ENCODE measurements at places on chromosomes 12 and 14. TPM values are rescaled to one million over a fixed set of nuclear protein-coding genes. Genes with fewer than 3 reads are reported as not detected.

- DNase-seq: no peak
These were observed 201.9 kb upstream of the DIO3 start for GRCh38 chr14:101359221-101360053.

The CBLN3 gene
- 9.3 TPM for total RNA-seq

- no peak for DNase-seq
These were observed 22.9 kb upstream of the CTDSP2 start for GRCh38 chr12:57869298-57869926.

The GALNT6 gene
- total RNA-seq: 15.8 TPM

The RNASE7 gene
- total RNA-seq: not detected

- DNase-seq: no peak
These were observed 47.2 kb downstream of the FGD4 start for GRCh38 chr12:32446316-32447119.

- DNase-seq: no peak
These were observed 233.8 kb upstream of the SEL1L start for GRCh38 chr14:81767266-81767995.

GRCh38 chr12:49527361-49528130 is 11.3 kb upstream of the KCNH3 start:
- DNase-seq: no peak

GRCh38 chr14:73381380-73382013 is 76.8 kb downstream of the NUMB start:
- DNase-seq: no peak

DNA sequence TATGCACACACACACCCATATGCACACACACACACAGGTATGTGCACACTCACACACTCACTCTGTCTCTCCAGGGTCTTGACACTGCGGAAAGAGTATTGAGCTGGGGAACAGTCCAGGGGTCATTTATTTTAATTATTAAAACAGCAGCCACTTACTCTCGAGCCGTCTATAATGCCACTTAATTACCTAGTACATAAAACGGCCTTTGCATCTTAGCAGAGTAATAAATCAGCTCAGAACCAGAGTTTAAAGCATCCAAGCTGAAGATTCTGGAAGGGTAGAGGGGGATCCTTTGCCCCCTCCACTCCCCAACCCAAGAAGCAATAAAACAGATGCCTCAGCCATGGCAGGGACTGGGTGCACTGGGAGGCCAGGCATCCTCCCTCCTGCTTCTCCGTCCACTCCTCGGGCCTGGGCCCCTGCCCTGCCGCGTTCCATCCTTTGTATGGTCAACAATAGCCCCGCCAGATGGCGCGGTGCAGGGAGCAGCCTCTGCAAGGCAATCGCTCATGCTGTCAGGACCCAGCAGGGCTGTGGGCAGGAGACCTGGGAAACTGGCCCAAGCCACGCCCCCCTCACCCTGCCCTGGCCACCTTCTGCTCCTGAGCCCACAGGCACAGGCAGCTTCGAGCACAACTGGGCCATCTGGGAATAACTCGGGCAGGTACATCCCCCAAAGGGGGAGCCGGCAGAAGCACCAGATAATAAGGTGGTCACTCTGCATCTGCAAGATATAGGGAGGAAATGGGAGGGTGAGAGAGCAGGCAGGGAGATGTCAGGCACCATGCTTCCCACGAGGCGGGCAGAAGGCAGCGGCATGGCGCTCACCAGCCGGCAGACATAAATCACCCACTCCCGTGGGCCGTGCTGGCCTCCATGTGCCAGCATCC is 40.9 kb downstream of the CCDC85C start:
- DNase-seq: no peak

DNA sequence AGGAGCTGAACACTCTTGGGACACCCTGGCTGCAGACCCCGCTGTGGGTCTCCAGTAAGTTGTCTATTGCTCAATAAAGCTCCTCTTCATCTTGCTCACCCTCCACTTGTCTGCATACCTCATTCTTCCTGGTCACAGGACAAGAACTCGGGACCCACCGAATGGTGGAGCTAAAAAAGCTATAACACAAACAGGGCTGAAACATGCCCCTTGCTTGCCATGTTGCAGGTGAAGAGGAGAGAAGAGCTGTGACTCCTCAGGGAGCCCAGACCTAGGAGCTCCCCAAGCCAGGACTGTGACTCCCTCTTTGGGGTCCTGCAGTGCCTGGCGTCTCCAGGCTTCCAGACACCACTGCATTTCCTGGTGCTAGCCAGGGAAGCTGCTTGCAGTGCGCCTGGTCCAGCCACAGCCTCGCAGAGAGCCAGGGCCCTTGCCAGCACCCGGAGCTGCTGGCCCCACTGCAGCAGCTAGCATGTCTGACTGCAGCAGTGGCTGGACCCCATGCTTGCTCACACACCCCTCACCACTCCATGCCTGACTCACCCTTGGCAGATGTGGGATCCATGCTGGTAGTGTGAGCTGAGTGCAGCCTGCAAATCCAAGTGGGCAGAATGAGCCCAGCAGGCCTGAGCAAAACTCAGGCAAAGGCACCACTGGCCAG is 37.1 kb upstream of the OR5AU1 start:
- no peak for DNase-seq

DNA sequence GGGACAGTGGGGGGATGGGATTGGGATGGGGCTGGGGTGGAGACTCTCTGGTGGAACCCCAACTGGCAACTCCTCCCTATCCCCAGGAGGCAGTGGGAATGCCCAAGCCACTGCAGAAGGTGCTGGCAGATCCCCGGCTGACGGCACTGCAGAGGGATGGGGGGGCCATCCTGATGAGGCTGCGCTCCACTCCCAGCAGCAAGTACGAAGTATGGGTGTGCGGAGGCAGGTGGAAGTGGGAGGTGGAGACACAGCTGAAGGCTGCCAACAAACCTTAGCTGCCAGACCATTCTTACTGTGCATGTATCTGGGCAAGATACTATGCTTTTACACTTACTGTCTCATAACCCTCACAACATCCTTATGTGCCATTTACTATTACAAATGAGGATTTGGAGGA is 8.2 kb downstream of the ARHGEF40 start:
- no peak for DNase-seq

The VRTN gene
- not detected for total RNA-seq

DNA sequence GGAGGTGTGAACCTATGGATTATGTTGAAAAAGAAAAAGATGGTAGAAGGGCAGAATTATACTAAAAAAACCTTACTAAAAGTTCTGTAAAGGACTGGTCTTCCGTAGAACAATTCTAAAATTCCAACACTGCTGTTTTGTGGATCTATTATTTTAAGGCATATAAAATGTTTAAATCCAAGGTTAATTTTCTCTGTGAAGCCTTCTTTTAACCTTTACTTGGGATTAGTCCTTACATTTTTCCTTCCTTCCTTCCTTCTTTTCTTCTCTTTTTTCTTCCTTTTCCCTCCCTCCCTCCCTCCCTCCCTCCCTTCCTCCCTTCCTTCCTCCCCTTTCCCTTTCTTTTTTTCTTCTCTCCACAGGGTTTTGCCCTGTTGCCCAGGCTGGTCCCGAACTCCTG is 4.9 kb upstream of the GTSF1 start:
- DNase-seq: no peak

- DNase-seq: no peak
These were observed 73.0 kb downstream of the DNAI7 start for GRCh38 chr12:25121916-25122315.

GRCh38 chr12:34396861-34397590 is 374.7 kb downstream of the ALG10 start:
- DNase-seq: peak; percentile 4

- DNase-seq: no peak
These were observed 21.4 kb upstream of the IGF1 start for GRCh38 chr12:102501773-102502172.

- no peak for DNase-seq
These were observed 681.4 kb upstream of the FBXO33 start for GRCh38 chr14:40113671-40114070.

DNA sequence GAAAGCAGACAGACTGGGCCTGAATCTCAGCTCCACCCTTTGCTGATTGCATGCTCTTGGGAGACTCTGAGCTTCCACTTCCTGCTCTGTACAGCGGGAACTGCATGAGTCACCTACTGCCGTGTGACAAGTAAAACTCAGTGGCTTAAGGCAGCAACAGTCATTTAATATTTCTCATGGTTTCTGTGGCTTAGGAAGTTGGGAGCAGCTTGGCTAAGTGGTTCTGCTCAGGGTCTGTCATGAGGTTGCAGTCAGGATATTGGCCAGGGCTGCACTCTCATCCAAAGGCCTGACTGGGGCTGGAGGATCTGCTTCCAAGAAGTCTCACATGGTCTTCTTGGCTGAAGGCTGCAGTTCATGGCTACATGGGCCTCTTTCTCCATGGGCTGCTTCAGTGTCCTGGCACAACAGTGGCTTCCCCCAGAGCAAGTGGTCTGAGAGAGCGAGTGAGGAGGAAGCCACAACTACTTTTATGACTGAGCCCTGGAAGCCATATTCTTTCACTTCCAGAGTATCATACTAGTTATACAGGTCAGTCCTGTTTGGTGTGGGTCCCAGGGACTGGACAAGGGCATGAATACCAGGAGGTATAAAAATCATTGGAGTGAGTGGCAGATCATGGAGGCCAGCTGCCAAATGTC is 49.7 kb downstream of the FAM222A start:
- peak; percentile 38 for DNase-seq

DNA sequence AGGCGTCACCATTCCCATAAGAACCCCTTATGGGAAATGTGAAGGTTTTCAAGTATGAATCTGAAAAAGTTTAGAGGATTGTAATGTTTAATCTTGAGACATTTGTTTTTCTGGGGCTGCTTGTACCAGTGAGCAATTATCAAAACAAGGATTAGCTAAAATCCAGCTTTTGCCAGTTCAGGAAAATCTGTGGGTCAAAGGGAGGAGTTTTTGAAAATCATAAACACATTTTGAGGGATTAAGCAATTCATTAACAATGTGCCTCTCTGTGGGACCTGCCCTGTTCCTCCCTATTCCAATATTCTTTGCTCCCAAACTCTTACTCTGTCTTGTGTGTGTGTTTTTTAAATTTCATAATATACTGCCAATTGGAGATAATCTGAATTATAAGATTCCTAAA is 11.7 kb upstream of the DAAM1 start:
- DNase-seq: no peak

GRCh38 chr14:64221391-64222003 is 72.7 kb downstream of the ESR2 start:
- DNase-seq: no peak

The LRIG3 gene
- total RNA-seq: 0.19 TPM

The LUM gene
- total RNA-seq: not detected

- no peak for DNase-seq
These were observed 100.1 kb upstream of the DIO3 start for GRCh38 chr14:101460986-101461750.

GRCh38 chr12:127592245-127592644 is 674.7 kb upstream of the TMEM132C start:
- no peak for DNase-seq

DNA sequence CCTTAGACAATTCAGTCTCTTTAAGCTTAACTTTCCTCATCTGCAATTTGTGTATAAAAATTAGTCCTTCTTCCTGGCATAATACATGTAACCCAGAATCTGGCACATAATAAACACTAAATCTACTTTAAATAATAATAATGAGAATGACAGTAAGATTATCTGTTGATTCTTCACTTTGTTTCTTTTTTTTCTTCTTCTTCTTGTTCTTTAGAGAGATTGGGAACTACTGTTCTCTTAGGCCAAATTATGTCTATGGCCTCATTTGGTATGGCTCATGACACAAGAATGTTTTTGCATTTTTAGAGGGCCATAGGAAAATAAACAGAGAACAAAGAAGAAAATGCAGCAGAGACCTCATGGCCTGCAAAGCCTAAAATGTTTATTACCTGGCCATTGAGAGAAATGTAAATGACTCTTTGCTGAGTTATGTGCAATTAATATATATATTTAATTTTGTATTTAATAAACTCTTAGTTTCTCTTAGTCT is 275.8 kb downstream of the SLC6A15 start:
- DNase-seq: no peak

GRCh38 chr12:7107636-7108002 is 1.4 kb downstream of the C1RL start:
- no peak for DNase-seq

DNA sequence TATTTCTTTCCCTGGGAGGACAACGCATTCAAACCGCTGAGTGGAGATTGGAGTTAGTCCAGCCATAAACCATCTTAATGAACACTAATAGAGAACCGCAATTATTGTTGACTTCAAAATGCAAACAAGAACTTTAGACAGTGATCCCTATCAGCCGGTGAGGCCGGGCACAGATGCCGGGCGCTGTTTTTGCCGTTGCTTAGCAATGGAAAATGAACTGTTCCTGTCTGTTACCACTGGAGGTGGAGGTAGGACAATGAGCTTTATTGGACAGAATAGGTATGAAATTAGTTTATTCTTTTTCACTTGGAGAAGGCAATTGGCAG is 216.8 kb downstream of the TTC8 start:
- no peak for DNase-seq

DNA sequence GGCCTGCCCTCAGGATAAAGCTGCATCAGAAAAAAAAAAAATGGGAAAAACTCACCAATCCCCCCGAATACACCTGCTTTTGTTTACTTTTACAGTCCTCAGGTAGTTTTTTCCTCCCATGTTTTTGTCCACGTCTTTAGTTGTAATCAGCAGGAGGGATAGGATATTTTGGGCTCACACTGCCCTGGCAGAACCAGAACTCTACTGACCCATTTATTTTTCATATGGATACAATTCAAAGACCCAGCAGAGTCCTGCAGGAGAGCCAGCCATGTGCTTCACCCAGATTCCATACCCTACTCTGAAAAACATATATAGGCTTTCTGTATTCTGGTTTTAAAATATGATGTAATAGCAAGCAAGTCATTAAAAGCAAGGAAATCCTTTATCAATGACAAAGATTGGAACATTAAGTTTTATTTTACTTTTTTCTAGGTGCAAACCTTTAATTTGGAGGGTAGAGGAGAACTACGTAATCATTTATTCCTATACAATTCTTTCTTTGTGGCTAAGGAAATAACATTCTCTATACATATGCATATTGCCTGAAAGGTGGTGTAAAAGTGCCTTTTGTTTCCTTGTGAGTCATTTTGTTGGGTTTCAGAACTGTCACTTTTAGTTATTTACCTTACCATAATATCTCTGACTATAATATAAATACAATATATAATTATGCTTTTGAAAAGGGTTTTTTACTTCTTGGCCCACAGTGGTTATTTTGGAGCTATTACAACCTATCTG is 19.1 kb downstream of the DACT1 start:
- DNase-seq: no peak

GRCh38 chr12:109863847-109864712 is 16.3 kb downstream of the GLTP start:
- no peak for DNase-seq

- DNase-seq: no peak
These were observed 53.4 kb downstream of the PLBD1 start for GRCh38 chr12:14514154-14514842.

DNA sequence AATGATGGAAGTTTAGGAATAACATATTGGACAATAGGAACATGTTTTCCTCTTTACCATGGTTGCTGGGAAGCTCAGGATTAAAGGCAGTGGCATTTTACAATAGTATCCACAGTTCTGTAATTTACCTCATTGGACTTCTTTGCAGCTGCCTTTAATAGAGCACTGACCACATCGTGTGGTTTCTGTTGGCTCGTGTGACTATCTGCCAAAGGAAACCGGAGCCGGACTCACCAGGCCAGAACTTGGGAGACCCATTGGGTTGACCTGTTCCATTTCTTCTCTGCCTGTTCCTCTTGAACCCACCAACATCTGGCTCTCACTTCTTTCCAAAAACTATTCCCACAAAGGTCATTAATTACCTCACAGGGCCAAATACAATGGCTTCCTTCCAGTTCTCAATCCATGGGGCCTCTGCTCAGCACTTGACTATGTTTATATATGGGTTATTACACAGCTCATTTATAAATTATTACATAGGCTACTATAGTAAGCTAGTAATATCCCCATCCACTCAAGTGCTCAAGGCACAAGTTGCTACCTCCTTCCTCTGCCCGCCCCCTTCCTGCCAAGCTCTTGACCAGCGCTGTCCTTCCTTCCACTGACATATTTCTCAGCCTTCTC is 121.5 kb upstream of the VASH1 start:
- no peak for DNase-seq

The OAS1 gene
- 49.1 TPM for total RNA-seq

All from activated CD4-positive, alpha-beta memory T cell treated with anti-CD3 and anti-CD28 coated beads for 36 hours (primary cell).